ENCODE measurements at places on chromosomes 12 and 14.

- DNase-seq, result no peak
Measured at GRCh38 chr12:49019120-49019430, 499 bp upstream of the PRKAG1 start.

GRCh38 chr14:95683793-95684192 is 2.4 kb upstream of the TCL1B start:
- peak; percentile 11 for DNase-seq

DNA sequence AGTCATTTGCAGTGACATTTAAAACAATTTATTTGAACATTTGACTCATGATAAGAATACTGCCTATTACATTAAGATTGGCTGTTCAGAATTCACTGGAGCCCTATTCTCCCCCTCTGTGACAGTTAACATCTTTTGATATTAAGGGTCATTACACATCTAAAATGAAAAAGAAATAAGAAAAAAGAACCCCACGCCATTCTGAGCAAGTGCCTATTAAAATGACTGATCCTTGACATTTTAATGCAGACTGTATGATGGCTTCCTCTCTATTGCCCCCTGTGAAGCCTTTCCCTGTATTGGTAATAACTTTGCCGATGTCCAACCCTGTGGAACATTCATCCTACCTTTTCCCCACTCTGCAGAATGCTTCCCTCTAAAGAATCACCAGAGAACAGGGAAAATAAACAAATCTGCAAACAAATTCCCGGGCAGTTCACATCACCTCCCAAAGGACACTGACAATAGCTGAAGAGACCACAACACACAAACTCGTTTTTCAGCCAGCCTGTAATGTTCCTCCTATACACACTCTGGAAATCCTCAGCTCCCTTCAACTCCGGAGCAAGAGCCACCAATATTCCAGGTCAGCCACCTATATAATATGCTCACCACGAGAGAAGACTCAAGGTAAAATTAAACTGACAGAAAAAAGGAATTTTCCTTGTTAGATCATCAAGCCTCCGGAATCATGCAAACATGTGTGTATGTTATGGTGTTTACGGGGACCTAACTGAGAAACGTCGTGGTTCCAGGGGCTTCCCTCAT is 2.1 kb downstream of the NIN start:
- DNase-seq, result no peak

GRCh38 chr12:103877288-103877687 is 36.3 kb upstream of the NT5DC3 start:
- no peak for DNase-seq

- peak; percentile 69 for DNase-seq
Measured at GRCh38 chr12:120710031-120710804, at the start of gene UNC119B. TSS of gene UNC119B (plus strand) at chr12:120710458. CDS start at chr12:120710475, 17 bp downstream.

- no peak for DNase-seq
Measured at GRCh38 chr12:52413782-52414345, 7.7 kb upstream of the KRT82 start.

Data from effector memory CD4-positive, alpha-beta T cell (primary cell).